Osteocyte (in vitro differentiated cells): ENCODE measurements at places on chromosomes 11 and 22. TPM values are rescaled to one million over a fixed set of nuclear protein-coding genes. Genes with fewer than 3 reads are reported as not detected.

DNA sequence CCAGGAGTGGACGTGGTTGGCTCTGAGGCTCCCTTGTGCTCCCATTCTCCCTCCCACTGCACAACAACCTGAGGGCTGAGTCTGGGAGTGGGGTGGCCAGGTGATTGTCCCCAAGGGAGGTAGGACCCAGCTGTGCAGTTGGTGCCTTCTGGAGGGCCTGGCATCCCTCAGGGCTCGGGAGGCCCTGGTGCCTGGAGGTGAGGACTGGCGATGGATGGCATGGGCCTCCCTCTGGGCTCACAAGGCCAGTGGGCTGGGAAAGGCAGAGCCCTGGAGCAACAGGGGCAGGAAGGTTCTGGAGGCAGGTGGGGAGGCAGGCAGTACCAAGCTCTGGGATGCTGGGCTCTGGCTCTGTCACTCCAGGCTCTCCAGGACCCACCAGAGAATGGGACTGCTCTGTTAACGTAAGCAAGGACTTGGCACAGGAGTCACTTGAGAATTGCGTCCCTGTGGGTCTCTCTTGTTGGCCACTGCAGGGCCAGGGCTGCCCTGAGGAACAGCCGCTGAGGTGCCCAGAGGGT, 114.2 kb downstream of the KCNQ1OT1 start:
- DNase-seq, result peak; percentile 70
- no peak overlapping the region for H3K4me3 ChIP-seq
- H3K27me3 ChIP-seq, result no peaks in the 10 kb centered on the region
- no peaks in the 10 kb centered on the region for H3K36me3 ChIP-seq
- H3K27ac ChIP-seq, result no peak overlapping the region
- H3K4me1 ChIP-seq, result peaks cover under 1% of the 10 kb centered on the region

GRCh38 chr22:26552466-26552865, 37.5 kb downstream of the TPST2 start:
- H3K4me3 ChIP-seq, result no peak overlapping the region
- no peaks in the 10 kb centered on the region for H3K36me3 ChIP-seq
- H3K27ac ChIP-seq, result peak overlapping the region; percentile 86
- peaks cover 42% of the 10 kb centered on the region for H3K4me1 ChIP-seq
- no peaks in the 10 kb centered on the region for H3K27me3 ChIP-seq
- no peak for DNase-seq

GRCh38 chr11:35433588-35433987, 14.2 kb upstream of the SLC1A2 start:
- H3K4me1 ChIP-seq, result peaks cover 1% of the 10 kb centered on the region
- no peak overlapping the region for H3K27ac ChIP-seq
- H3K36me3 ChIP-seq, result no peaks in the 10 kb centered on the region

DNA sequence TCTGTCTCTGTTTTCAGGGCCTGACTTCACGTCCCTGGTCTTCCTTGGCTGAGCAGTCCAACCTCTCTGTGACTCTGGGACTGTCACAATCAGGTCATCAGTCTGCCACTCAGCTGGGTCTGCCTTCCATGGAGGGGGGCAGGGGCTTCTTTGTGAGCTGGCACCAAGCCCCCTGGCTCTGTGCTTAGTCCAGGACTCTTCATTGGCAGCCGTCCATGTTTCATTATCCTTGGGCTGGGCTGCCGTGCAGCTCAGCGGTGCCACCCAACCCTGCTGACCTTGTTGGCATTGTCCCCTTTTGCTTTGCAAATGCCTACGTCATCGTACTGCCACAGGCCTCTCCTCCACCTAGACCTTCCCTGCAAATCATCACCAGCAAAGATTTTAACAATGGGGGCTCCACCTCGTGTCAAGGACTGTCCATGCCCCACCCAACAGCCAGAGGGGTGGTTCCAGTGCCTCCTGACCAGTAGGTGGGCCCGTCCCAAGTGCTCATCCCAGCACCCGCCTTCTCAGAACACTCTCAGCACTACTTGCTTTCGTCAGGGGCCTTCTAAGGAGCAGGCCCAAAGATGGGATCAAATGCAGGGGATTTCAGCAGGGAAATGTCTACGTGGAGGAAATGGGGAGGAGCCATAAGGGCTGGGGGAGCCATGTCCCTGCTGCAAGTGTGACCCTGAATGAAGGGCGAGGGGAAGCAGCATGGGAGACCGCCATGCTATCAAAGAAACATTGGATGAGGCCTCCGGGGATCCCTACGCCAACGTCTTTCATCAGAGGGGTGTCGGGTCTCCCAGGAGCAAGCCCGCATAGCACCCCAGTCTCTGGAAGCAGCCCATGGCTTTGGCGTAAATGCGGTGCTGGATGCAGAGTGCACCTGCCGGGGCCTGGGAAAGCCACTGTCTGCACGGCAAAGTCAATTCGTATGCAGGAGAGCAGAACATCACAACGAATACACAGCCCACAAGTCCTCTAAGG, 18.2 kb downstream of the KRTAP5-6 start:
- no peak overlapping the region for H3K4me3 ChIP-seq

- peaks cover 12% of the 10 kb centered on the region for H3K27me3 ChIP-seq
- DNase-seq, result no peak
- peaks cover 26% of the 10 kb centered on the region for H3K4me1 ChIP-seq
- H3K27ac ChIP-seq, result peak overlapping the region; percentile 100
- peak overlapping the region; percentile 96 for H3K4me3 ChIP-seq
Measured at GRCh38 chr11:83285151-83285770, 906 bp downstream of the CCDC90B start.

- peaks cover 19% of the 10 kb centered on the region for H3K4me1 ChIP-seq
- H3K4me3 ChIP-seq, result no peak overlapping the region
- H3K36me3 ChIP-seq, result no peaks in the 10 kb centered on the region
Measured at GRCh38 chr11:125443767-125444311, 52.2 kb downstream of the FEZ1 start.

DNA sequence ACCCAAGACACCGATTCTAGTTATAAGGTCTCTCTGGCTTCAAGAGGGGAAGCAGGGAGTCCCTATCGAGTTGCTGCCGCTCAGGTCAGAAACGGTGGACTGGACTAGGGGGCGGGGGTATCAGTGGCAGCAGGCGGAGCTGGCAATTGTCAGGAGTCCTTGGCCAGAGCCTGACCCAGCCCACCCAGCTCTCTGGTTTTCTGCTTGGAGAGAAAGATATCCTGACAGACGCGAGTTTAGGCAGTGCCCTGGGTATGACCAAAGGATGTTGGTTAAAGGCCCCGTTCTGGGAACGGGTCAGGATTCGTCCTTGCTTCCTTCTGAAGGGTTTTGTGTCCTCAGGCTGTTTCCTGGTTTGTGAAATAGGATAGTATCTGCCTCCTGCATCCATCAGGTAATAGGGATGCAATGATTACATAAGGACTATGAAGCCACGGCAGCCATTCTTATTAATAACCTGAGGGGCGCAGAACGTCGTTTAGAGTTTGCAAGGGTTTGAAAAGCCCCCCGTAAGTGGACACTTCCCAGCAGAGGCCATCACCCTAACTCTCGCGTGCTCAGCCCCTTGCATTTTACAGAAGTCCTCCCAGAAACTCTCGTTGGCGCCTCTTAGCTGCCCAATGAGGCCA, 700 bp upstream of the DEPDC5 start:
- no peaks in the 10 kb centered on the region for H3K27me3 ChIP-seq
- H3K27ac ChIP-seq, result peak overlapping the region; percentile 100
- no peaks in the 10 kb centered on the region for H3K36me3 ChIP-seq

DNA sequence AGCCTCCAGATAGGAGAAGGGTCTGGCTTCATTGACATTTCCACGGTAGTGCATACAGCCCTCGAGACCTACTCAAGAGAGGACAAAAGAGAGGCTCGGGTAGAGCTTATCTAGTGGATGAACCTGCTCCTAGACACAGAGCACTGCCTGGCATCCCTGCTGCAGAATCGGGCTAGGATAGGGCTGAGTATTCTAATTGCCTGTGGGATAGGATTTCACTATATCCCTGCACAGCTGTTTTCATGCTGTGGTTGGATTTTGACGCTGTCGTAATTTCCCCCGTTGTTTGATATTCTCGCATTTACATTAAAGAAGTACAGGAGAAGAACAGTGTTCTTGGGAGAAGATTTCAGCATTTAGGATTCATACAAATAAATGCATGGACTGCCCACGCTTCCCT, 107.8 kb downstream of the KIRREL3 start:
- H3K36me3 ChIP-seq, result no peaks in the 10 kb centered on the region
- no peak overlapping the region for H3K4me3 ChIP-seq
- H3K27ac ChIP-seq, result no peak overlapping the region
- no peaks in the 10 kb centered on the region for H3K27me3 ChIP-seq

DNA sequence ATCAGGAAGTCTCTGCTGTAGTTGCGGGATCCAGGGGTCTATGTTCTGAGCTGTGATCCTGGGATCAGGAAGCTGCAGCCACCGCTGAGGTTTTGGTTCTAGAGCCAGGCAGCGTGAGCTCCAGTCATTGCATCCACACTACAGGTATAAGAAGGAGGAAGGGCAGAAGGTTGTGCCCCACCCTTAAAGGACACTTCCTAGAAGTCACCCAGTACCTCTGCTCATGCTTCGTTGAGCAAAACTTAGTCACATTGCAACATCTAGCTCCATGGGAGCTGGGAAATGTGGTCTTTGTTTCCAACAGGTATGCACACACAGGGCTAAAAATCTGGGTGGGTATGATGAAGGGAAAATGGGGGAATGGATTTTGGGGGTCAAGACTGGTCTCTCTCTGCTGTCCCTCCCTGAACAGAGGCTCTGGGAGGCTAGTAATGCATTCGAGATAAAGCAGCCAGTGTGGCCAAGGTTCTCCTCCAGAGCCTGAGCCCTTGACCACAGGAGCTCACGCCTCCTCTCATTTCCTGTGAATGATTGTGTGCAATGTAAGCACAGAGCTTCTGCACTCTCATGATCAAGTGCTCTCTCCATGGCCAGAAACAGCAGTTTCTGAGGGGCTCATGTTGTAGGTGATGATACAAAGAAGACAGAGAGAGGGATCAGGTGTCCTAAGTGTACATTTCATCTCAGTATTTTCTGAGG, 86.8 kb upstream of the OR4B1 start:
- H3K4me1 ChIP-seq, result no peaks in the 10 kb centered on the region
- H3K36me3 ChIP-seq, result peaks cover 15% of the 10 kb centered on the region
- H3K27me3 ChIP-seq, result no peaks in the 10 kb centered on the region

DNA sequence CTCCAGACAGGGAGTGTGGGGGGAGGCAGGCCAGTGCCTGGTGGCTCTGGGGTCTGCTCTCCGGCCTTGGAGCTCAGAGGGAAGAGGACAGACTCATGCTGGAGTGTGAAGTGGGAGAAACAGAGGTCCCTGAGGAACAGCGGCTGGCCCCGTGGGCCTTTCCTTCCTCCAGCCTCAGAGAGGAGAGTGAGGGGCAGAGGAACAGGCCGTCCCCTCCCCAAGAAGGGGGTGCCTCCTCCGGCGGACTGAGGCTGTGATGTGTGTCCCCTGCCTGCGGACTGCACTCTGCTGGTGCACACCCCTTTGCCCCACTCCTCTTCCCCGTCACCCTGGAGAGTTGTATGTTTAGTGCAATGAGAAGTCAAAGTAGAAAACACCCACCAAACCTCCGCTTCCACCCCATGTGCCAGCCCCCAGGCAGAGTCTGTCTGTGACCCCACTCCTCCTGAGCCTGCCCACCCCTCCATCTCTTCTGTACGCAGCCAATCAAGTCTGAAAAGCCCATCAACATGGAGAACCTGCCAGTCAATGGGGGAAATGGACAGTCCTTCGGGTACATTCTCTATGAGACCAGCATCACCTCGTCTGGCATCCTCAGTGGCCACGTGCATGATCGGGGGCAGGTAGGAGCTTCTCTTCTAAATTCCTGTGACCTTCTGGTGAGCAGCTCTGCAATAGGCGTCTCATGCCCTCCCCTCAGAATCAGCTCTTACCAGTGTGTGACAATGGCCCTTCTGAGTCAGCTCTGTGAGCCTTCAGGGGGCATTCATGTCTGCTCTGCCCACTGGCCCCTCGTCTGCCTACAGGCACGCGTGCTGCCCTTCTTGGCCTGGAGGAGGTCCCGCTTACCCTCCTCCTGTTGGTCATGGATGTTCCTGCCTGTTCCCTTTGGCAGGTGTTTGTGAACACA, 39.0 kb downstream of the GLB1L2 start:
- H3K27ac ChIP-seq, result no peak overlapping the region
- no peak for DNase-seq
- H3K4me1 ChIP-seq, result no peaks in the 10 kb centered on the region
- peaks cover 4% of the 10 kb centered on the region for H3K27me3 ChIP-seq
- no peaks in the 10 kb centered on the region for H3K36me3 ChIP-seq
- H3K4me3 ChIP-seq, result no peak overlapping the region

INS gene
- not detected in 2 replicates for total RNA-seq

FCHSD2 gene
- total RNA-seq, result 39.0 and 39.4 TPM in 2 replicates

ZDHHC5 gene
- total RNA-seq, result 60.5 and 78.0 TPM in 2 replicates
